ENCODE measurements at places on chromosomes 3 and 15. TPM values are rescaled to one million over a fixed set of nuclear protein-coding genes. Genes with fewer than 3 reads are reported as not detected.

CTXN2 gene
- not detected for total RNA-seq

GRCh38 chr3:187629711-187630110 is 40.5 kb downstream of the SST start:
- H3K36me3 ChIP-seq: no peaks in the 10 kb centered on the region
- no peaks in the 10 kb centered on the region for H3K4me1 ChIP-seq
- no peak overlapping the region for H3K4me3 ChIP-seq
- H3K27ac ChIP-seq: no peak overlapping the region
- peaks cover 56% of the 10 kb centered on the region for H3K27me3 ChIP-seq

DNA sequence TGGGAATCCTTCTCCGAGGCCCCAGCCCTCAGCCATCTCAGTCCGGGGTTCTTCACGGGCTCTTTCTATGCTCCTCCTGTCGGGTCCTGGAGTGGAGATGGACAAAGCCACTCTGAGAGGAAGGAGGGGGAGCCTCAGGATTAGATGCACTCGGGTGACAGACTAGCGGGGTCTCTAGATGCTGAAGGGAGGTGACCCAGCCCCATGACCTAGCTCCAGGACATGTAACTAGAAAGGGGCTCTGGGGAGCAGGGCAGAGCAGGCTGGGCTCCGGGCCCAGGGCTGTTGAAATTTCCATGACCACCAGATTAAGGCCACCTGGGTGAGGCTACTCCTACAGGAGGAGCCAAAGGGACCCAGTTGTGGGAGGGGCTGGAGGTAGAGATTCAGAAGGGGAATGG is 14.8 kb upstream of the SKIC8 start:
- no peaks in the 10 kb centered on the region for H3K4me1 ChIP-seq
- H3K27me3 ChIP-seq: no peaks in the 10 kb centered on the region
- no peak overlapping the region for H3K27ac ChIP-seq
- no peak overlapping the region for H3K4me3 ChIP-seq

WWTR1 gene
- total RNA-seq: 120 TPM

GRCh38 chr3:143885780-143886427 is 37.6 kb upstream of the SLC9A9 start:
- H3K27me3 ChIP-seq: peaks cover 17% of the 10 kb centered on the region
- H3K36me3 ChIP-seq: no peaks in the 10 kb centered on the region
- H3K4me3 ChIP-seq: no peak overlapping the region
- H3K4me1 ChIP-seq: no peaks in the 10 kb centered on the region
- no peak for DNase-seq
- H3K27ac ChIP-seq: no peak overlapping the region

AMIGO3 gene
- total RNA-seq: not detected

HRH1 gene
- 30.3 TPM for total RNA-seq

SV2B gene
- not detected for total RNA-seq

CLDN11 gene
- 13.8 TPM for total RNA-seq

GRCh38 chr3:15329046-15330005 is 3.1 kb downstream of the SH3BP5 start:
- H3K27ac ChIP-seq: no peak overlapping the region
- peaks cover 2% of the 10 kb centered on the region for H3K36me3 ChIP-seq
- no peak for DNase-seq

DNA sequence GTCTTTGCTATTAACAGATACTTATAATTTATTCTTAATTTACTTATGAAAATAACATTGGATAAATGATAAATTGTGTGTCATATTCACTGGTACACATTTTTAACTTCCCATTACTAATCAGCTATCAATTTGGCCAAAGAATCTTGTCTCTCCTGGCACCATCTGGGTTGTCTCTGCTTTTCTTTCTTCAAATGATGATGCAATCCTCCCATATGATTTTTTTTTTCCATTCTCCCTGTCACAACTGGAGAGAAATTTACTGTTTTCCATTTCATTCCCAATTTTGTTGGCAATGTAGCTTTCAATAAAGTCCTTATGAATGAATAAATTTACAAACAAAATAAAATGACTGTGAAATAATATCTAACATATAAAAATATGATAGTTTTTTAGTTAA is 743.7 kb upstream of the EPHA6 start:
- H3K36me3 ChIP-seq: no peaks in the 10 kb centered on the region
- DNase-seq: no peak
- H3K4me3 ChIP-seq: no peak overlapping the region
- no peaks in the 10 kb centered on the region for H3K27me3 ChIP-seq

SLC24A5 gene
- not detected for total RNA-seq

- H3K4me3 ChIP-seq: no peak overlapping the region
- no peak for DNase-seq
- H3K27ac ChIP-seq: no peak overlapping the region
- no peaks in the 10 kb centered on the region for H3K36me3 ChIP-seq
Measured at GRCh38 chr3:88195951-88196434, 46.2 kb downstream of the C3orf38 start.

DNA sequence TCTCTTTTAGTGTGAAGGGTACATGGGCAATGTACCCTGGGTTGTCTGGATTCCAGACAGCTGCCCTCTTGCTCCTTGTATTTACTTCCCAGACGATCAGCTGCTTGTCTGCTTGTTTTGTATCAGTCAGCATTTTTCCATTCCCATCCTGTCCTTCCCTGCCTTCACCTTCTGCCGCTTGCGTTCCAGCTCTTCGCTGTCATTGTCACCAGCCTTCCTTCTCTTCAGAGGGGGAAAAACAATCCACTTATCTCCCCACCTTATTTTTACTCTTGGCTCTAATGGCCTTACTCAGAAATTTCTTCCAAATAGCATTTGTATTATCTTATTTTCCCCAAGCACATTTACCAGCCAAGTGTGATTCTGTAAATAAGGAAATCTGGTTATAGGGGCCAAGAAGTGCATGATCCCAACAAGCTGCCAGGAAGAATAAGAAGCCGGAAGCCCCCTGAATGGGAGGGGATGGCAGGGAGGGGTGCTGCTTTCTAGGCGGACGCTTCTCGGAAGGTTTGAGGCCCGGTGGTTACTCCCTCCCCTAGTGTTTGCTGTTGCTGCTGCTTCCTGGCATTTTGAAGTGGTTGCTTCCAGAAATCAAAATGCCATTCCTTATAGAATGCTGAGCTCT is 497.6 kb downstream of the NTRK3 start:
- peaks cover 4% of the 10 kb centered on the region for H3K4me1 ChIP-seq
- peaks cover 4% of the 10 kb centered on the region for H3K27me3 ChIP-seq
- no peak overlapping the region for H3K27ac ChIP-seq
- H3K36me3 ChIP-seq: no peaks in the 10 kb centered on the region
- no peak for DNase-seq

- DNase-seq: no peak
- peak overlapping the region; percentile 22 for H3K4me3 ChIP-seq
- peak overlapping the region; percentile 84 for H3K27ac ChIP-seq
- H3K36me3 ChIP-seq: no peaks in the 10 kb centered on the region
Measured at GRCh38 chr15:85404918-85405866, 24.8 kb downstream of the AKAP13 start.

DNA sequence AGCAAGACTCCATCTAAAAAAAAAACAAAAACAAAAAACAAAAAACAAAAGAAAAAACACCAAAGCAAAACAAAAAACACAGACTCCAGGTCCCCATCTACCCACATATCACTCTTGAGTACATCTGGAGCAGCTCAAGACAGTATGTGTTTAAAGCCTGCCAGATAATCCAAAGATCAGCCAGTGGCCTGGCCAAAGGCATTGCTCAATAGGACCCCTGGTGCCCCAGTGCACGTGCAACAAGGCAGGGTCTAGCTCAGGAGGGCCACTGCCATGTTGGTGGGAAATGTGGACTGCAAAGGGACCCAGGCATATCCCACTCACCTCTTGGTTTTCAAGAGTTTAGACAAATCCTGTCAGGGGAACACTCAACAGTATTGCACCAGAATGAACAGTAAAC is 279.5 kb downstream of the RPLP1 start:
- no peaks in the 10 kb centered on the region for H3K36me3 ChIP-seq
- H3K27ac ChIP-seq: no peak overlapping the region
- H3K4me3 ChIP-seq: no peak overlapping the region
- peaks cover 73% of the 10 kb centered on the region for H3K27me3 ChIP-seq

DNA sequence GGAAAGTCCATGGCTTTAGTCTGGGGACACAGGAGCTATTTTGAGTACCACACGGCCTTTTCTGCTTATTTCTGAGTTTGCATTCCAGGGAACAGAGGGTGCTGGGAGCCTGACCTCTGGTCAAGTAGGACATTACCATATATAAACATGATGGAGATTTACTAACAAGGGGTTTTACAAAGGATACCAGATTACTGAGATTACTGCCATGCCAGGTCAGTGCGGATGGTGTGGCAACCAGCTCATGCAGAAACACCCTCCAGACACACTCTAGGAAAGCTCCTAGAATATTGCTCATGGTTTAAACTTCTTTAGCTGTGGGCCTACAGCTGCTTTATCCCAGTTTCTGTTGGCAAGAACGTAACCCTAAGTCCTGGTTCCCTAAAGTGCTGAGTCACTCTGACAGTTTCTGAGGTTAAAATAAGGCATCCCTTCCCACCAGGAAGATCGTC is 54.3 kb upstream of the AGTR1 start:
- no peak for DNase-seq
- no peak overlapping the region for H3K4me3 ChIP-seq
- peak overlapping the region; percentile 82 for H3K27ac ChIP-seq
- no peaks in the 10 kb centered on the region for H3K36me3 ChIP-seq
- peaks cover 38% of the 10 kb centered on the region for H3K4me1 ChIP-seq
- no peaks in the 10 kb centered on the region for H3K27me3 ChIP-seq

DNA sequence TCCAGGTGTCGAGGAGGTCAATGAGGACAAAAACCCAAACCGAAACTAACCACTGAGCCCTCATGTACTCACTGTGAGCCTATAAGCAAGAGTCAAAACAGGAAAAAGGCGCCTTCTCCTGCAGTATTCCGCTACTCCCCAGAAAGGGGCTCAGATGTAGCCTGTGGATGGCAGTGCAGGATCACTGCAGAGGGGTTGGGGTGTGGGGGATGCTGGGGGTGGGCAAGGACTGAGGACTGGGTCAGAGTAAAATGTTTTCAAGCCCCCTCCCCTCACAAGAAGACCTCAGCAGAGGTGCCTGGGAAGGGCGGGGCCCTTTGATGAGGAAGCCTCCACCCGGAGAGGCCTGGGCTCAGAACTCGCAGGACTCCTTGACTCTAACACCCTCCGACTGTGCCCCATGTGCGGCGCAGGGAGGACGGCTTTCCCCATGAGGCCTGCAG is 170.1 kb downstream of the OSBPL10 start:
- no peak overlapping the region for H3K27ac ChIP-seq
- H3K4me1 ChIP-seq: peaks cover 21% of the 10 kb centered on the region
- no peak overlapping the region for H3K4me3 ChIP-seq
- no peaks in the 10 kb centered on the region for H3K36me3 ChIP-seq

RTP4 gene
- not detected for total RNA-seq

AP4E1 gene
- 12.4 TPM for total RNA-seq

DNA sequence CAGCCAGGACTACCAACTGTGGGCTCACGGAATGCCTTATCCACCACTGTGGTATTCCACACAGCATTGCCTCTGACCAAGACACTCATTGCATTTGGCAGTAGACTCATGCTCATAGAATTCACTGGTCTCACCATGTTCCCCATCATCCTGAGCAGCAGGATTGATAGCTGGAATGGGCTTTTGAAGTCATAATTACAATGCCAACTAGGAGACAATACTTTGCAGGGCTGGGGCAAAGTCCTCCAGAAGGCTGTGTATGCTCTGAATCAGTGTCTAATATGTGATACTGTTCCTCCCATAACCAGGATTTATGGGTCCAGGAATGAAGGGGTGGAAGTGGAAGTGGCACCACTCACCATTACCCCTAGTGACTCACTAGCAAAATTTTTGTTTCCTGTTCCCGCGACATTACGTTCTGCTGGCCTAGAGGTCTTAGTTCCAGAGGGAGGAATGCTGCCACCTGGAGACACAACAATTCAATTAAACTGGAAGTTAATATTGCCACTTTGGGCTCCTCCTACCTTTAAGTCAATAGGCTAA is 58.6 kb upstream of the CCDC80 start:
- H3K27ac ChIP-seq: no peak overlapping the region
- peaks cover 3% of the 10 kb centered on the region for H3K36me3 ChIP-seq
- no peak for DNase-seq
- H3K4me1 ChIP-seq: peaks cover 12% of the 10 kb centered on the region

- H3K27me3 ChIP-seq: no peaks in the 10 kb centered on the region
- H3K36me3 ChIP-seq: peaks cover 18% of the 10 kb centered on the region
- no peak overlapping the region for H3K4me3 ChIP-seq
- DNase-seq: no peak
Measured at GRCh38 chr3:183917776-183918175, 33.1 kb upstream of the PARL start.

LRRC28 gene
- 27.6 TPM for total RNA-seq

IGDCC3 gene
- total RNA-seq: 0.48 TPM

GOLGA8T gene
- total RNA-seq: 0.94 TPM
